ENCODE measurements at places on chromosomes 3 and 15.

DNA sequence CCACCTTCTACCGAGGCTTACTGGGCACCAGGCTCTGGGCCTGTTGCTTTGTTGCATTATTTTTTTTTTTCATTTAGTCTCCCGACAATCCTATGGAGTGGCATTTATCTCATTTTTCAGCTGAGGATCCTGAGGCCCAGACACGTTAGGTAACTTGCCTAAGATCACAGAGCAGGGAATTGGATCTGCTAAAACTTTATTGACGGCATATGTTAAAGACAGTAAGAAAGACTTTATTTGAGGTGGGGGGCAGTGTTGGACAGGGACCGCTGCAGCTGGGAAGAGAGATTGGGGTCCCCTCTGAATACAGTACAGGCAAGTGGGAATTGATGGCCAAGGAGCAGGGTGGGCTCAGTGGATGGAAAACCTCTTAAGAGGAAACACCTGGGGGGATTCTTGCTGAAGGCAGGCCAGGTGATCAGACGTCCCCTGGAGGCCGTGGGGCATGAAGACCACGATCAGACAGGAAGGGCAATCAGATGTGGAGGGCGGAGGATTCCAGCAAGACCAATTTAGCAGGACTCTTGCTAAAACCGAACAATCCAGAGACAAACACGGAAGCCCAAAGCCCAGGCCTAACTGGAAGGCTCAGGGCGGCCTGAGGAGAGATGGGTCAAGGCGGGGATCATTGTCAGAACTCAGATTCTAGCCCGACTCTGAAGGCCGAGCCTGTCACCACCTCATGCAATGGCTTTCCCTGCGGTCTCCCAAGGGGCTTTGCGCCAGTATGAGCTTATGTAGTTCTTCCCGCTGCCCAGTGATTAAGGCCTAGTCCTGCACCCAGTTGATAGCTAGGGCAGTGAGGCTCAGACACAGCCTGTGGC is 53.7 kb downstream of the RGMA start:
- no peak for DNase-seq

- no peak for DNase-seq
Observed at GRCh38 chr3:81778678-81779182, 17.3 kb upstream of the GBE1 start.

DNA sequence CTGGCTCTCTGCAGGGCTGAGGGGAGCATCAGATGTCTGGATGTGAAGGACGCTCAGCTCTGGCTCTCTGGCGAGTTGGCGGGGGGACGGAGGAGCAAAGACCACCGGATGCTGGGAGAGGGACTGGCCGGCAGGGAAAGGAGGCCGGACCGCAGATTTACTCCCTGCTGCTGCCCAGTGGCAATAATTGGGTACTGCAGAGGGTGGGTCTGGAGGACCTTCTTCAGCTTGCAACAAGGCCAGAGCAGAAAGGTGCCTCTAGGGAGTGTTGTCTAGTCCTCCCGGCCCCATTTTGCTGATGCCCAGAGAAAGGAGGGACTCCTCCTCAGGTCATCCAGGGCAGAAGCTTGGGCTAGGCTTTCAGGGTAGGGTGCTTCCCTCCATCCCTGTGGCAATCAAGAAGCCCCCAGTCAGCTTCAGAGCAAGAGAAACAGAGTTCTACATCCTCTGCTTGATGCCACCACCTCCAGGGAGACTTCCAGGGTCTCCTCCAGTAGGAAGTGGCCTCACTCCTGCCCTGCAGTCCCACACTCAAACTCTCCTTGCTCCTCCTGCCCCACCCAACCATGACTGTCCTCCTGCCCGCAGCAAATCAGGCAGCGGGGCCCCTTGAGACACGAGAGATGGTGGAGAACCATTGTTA is 20.3 kb upstream of the CSPG4 start:
- DNase-seq, result no peak

- DNase-seq, result no peak
Observed at GRCh38 chr15:75223688-75224087, 22.0 kb downstream of the C15orf39 start.

- no peak for DNase-seq
Observed at GRCh38 chr15:83904107-83905040, 250.5 kb downstream of the ADAMTSL3 start.

- DNase-seq, result peak; percentile 53
Observed at GRCh38 chr3:195895861-195896360, 12.4 kb downstream of the TNK2 start.

- DNase-seq, result no peak
Observed at GRCh38 chr3:30167541-30168011, 438.8 kb upstream of the TGFBR2 start.

DNA sequence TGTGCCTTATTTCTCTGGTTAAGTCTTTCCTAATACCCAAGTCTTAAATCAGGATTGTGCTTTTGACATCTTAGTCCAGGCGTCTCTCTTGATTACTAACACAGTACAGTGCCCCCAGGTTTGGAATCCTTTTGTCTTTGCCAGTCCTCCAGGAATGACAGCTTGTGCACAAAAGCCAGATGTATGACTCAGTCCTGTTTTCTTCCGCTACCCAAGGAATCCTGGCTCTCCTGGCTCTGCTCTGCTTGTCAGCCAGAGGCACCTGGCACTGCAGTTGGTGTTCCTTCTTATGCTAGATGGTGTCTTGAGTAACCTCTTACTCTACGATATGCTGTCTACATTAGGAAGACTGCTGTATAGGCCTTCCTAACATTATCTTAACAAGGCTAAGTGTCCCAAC is 728.2 kb upstream of the NECTIN3 start:
- no peak for DNase-seq

DNA sequence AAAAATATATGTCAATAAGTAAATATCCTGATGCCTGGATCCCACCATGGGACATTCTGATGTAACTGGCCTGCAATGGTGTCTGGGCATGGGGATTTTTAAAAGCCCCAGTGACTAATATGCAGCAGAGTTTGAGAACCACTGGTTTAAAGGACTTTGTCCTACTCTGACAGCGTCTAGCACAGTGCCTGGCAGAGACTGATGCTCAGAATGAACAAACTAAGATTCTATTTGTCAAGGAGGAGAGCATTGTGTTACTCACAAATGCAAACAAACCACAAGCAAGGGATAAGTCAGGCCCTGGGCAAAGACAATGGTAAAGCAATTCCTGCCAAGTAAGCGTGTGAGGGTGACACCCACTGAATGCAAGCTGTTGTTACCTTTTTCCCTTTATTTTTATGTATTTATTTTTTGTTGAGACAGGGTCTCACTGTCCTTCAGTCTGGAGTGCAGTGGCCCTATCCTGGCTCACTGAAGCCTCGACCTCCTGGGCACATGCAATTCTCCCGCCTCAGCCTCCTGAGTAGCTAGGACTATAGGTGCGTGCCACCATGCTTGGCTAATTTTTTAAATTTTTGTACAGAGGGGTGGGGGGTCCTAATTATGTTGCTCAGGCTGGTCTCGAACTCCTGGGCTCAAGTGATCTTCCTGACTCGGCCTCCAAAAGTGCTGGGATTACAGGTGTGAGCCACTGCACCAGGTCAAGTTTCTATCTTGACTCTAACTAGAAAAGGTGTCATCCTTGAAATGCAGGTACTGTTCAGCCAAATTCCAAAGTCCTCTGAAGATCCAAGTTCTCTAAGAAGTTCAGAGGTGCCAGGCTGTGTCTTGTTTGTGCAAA is 909 bp upstream of the GPD1L start:
- no peak for DNase-seq

DNA sequence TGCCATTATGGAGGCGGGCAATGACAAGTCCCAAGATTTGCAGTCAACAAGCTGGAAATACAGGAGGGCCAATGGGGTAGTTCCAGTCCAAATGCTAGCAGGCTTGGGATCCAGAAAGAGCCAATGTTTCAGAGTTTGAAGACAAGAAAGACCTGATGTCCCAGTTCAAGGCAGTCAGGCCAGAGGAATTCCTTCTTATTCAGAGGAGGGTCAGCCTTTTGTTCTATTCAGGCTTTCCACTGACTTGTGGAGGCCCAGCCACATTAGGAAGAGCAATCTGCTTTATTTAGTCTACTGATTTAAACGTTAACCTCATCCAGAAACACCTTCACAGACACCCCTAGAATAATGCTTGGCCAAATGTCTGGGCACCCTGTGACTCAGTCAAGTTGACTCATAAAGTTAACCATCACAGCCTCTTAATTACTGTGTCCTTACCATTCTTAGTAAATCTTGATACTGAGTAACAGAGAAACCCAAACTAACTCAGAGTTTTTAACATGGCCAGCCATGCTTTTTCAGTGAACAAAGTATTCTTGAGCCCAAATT is 50.9 kb upstream of the NPHP3 start:
- no peak for DNase-seq

GRCh38 chr3:166351461-166351860 is 514.2 kb upstream of the BCHE start:
- DNase-seq, result no peak

DNA sequence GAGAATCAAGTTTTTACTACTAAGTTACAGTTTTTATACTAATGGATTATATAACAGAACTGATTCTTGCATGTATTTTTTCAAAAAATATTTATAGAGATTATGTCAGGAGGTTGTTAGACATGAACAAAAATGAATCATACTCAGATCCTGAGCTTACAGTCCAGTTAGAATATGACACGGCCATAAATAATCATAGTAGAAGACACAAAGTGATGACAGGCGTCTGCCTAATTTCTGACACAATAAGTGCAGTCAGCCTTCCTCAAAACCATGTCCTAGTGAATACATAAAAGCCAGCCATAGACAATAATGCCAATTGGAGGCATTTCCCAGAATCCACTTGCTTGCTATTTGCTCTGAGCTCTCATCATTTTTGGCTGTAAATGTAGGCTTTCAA is 81.7 kb upstream of the POU1F1 start:
- no peak for DNase-seq

DNA sequence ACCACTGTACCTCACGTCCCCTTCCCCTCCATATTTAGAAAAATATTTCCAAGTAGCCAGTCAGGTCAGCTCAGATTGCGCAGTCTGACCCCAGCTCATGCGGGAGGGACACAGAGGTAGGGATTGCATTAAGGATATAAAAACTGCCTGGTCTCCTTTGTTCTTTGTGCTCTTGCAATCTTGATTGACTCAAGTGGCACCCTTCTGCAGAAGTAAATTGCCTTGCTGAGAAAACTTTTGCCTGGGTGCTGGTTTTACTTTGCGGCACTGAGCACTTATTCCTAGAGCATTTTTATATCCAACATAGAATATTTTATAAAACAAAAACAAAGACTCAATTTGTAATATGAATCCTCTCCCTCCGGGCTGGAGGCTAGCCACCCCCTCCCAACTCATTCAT is 54.8 kb downstream of the BTD start:
- no peak for DNase-seq
